ENCODE measurements at places on chromosomes 1 and 21.

DNA sequence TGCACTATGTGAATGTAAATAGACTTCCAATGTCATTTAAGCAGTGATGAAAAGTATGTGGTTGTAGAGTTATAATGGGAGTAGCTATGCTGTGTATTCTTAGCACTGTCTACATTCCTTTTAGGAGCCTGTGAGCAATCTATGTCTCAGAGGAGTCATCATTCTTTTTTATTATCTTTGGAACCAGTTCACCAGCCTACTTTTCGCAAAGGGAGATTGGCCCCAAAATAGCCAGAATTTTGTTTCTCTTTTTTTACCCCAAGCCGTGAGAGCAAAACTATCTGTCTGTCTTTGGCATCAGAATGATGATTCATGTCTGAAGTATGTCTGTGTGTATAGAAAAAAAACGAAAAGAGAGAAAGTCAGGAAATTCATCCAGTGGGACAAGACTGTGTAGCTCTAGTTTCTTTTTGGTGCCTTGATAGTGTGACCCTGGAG, 44.2 kb downstream of the OSBPL9 start:
- DNase-seq = no peak

DNA sequence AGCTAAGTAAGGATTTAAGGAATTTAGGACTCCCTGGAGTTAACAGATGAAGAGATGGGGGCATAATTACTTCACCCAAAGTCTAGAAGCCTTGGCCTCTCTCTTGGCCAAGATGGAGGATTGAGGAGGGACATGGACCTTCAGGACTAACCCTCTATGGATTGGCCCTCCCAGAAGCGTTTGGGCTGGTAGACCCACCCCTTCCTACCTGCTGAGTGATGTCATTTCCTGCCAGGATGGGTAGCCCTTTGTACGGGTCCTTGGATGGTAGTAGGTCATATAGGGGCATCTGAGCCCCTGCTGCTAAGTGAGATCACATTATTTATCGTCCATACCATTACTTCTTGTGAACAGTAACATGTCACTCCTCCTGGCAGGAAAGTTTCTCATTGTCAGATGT, 17.7 kb downstream of the LURAP1 start:
- DNase-seq = no peak

- no peak for DNase-seq
Observed at GRCh38 chr1:8753736-8754135, 63.7 kb downstream of the RERE start.

DNA sequence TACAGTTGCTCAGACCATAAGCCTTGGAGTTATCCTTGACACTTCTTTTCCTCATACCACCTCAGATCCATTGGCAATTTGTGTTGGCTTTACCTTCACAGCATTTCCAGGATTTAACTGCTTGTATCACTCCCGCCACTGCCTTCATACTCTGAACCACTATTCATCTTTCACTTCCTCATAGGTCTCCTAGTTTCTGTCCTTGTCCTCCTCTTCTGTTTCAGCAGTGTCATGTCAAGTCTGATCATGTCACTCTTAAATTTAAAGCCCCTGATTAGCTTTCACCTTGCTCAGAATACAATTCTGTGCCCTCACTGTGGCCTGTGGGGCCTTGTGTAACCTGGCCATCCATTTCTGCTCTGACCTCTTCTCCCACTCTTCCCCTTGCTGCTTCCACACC, 34.7 kb upstream of the C1orf115 start:
- no peak for DNase-seq

GRCh38 chr1:211870156-211870555, 39.6 kb upstream of the LPGAT1 start:
- no peak for DNase-seq

GRCh38 chr1:67429528-67430357, 459 bp downstream of the SERBP1 start:
- DNase-seq = no peak

All from SHP77 treated with DMSO at 0.1 percent for 48 hours (cell line).